HFFc6 (cell line): ENCODE measurements at places on chromosomes 12 and 14. TPM values are rescaled to one million over a fixed set of nuclear protein-coding genes. Genes with fewer than 3 reads are reported as not detected.

- DNase-seq, result peak; percentile 64
- no peak overlapping the region for H3K4me3 ChIP-seq
- no peak overlapping the region for H3K27ac ChIP-seq
- H3K27me3 ChIP-seq, result peaks cover 4% of the 10 kb centered on the region
Measured at GRCh38 chr12:52029685-52030084, 21.6 kb upstream of the NR4A1 start.

DNA sequence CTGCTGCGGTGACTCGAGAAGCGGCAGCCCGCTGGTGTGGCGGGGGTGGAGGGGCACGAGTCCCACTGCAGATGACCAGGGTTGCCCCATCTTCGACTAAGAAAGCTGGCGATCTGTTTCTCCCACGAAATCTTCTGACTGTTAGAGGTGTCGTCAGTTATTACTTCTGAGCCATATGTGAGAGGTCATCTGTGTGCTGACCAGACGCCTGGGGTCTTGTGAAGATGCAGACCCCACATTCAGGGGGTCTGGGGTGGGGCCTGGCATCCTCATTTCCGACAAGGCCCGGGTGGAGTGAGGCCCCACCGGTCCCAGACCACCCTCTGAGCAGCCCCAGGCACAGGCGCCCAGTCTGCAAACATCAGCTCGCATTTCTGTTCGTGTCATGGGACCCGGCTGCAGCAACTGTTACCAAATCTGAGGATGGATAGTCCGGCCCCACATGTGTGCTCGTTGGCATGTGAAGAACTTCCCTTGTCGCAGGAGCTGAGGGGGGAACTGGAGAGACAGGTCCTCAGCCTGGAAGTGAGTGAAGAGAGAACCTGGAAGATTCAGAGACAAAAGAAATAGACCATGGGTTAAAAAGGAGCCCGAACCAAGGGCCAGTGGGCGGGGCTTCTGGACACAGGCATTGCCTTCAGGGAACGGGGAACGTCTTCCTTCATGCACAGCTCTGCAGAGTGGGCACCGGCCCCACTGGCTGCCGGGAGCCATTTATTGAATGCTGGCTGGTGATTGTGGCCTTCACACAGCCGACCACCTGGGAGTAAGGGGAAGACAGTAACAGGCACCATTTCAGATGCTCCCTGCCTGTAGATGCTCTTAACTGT lies 135.2 kb downstream of the ADGRD1 start:
- DNase-seq, result no peak
- H3K36me3 ChIP-seq, result peaks cover 11% of the 10 kb centered on the region
- no peak overlapping the region for H3K4me3 ChIP-seq
- H3K4me1 ChIP-seq, result no peaks in the 10 kb centered on the region

The AGAP2 gene
- 0.08 to 0.14 TPM (median 0.09 TPM) in 3 replicates for total RNA-seq

The ERP29 gene
- total RNA-seq, result 85.1 to 94.8 TPM (median 91.2 TPM) in 3 replicates

The RPS6KA5 gene
- 0.23 and 0.91 TPM in 2 replicates for total RNA-seq

DNA sequence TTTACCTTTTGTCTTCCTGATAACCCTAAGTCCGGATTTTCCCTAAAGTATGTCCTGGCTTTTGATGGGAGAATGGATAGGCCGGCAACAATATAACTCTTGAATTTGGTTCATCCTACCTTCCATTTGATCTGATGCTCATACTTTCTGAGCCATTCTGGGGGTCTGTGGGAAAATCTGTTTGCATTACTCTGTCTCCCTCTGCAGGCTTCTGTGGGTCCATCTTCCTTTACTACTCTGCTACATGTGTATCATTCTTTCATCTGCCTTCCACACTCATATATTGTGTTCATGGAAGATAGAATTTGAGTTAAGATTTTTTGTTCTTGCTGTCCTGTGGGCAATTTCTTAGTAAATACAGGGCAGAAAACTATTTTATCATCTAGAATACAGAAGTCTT lies 101.5 kb downstream of the NAV3 start:
- DNase-seq, result no peak
- no peak overlapping the region for H3K4me3 ChIP-seq
- peaks cover 25% of the 10 kb centered on the region for H3K4me1 ChIP-seq
- H3K36me3 ChIP-seq, result peaks cover 5% of the 10 kb centered on the region; the same call in 1 of the 2 replicates

- H3K27me3 ChIP-seq, result peaks cover 34% of the 10 kb centered on the region
- H3K27ac ChIP-seq, result no peak overlapping the region
- H3K4me1 ChIP-seq, result peaks cover 27% of the 10 kb centered on the region
- no peaks in the 10 kb centered on the region for H3K36me3 ChIP-seq
- H3K4me3 ChIP-seq, result peak overlapping the region; percentile 65
Measured at GRCh38 chr14:69260190-69260860, 367 bp downstream of the GALNT16 start.

The PPP4R4 gene
- not detected in 3 replicates for total RNA-seq

GRCh38 chr12:57726884-57727757 lies 11.4 kb downstream of the AGAP2 start:
- peaks cover 2% of the 10 kb centered on the region; the same call in 1 of the 2 replicates for H3K27me3 ChIP-seq
- peaks cover under 1% of the 10 kb centered on the region; the same call in 1 of the 2 replicates for H3K36me3 ChIP-seq
- H3K4me1 ChIP-seq, result no peaks in the 10 kb centered on the region
- peak; percentile 48 for DNase-seq
- H3K4me3 ChIP-seq, result peak overlapping the region; percentile 94

DNA sequence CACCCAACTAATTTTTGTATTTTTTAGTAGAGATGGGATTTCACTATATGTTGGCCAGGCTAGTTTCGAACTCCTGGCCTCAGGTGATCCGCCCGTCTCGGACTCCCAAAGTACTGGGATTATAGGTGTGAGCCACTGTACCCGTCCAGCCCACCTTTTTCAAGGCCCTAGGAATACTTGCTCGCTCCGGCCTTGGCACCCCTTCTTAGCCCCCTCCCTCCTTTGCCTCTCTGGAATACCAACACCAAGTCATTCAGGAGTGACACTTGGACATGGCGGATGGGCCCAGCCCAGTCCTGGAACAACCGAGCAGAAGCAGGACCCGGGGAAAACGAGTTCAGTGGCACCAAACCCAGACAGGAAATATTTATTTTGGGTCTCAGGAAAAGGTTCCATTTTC lies 29.1 kb downstream of the PLEKHG3 start:
- H3K36me3 ChIP-seq, result no peaks in the 10 kb centered on the region
- H3K4me1 ChIP-seq, result no peaks in the 10 kb centered on the region
- H3K27me3 ChIP-seq, result no peaks in the 10 kb centered on the region
- H3K4me3 ChIP-seq, result no peak overlapping the region
- H3K27ac ChIP-seq, result no peak overlapping the region

The ADAMTS20 gene
- not detected in 3 replicates for total RNA-seq

- no peak overlapping the region for H3K4me3 ChIP-seq
- H3K27ac ChIP-seq, result no peak overlapping the region
- no peak for DNase-seq
- H3K27me3 ChIP-seq, result peaks cover 40% of the 10 kb centered on the region
- H3K4me1 ChIP-seq, result peaks cover 7% of the 10 kb centered on the region
Measured at GRCh38 chr12:124299628-124300388, 4.9 kb downstream of the RFLNA start.

- no peak for DNase-seq
- no peak overlapping the region for H3K4me3 ChIP-seq
Measured at GRCh38 chr12:71548893-71549292, 109.3 kb downstream of the LGR5 start.

The AQP2 gene
- total RNA-seq, result not detected in 2 replicates

DNA sequence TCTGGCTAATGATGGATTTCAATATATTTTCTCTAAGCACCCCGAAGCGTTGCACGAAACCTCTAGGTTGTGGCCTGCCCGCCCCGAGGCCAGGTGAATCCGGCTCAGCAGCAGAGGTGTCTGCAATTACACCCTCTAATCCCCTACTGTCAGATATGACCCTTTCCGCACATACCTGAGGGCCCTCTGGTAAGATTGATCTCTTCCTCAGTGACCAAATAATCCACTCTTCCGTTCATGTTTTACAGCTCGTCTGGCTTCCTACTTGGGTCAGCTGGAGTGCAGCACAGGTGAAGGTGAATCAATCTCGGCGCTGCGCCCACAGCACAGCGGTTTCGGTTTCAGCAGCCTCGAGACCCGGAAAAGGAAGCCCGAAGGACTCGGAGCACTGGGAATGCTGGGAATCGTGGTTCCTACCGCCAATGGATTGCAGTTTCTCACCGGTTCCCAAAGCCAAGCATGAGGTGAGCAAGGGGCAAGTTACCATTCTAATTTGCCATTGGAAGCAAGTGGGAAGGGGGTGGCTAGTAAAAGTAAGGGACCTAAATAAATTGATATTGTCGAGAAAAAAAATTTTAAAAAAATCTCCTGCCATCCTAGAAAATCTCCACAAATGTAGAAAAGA lies at the start of gene SYNJ2BP:
Gene SYNJ2BP, minus strand, starts transcription at position 366 of the 625 bp plus-strand sequence. Its CDS starts 127 bp downstream, at position 239.
- peaks cover 4% of the 10 kb centered on the region; the same call in 1 of the 2 replicates for H3K36me3 ChIP-seq
- H3K27me3 ChIP-seq, result peaks cover 3% of the 10 kb centered on the region
- H3K27ac ChIP-seq, result peak within 1 kb of the TSS; percentile 93
- peak; percentile 57 for DNase-seq
- peaks cover 17% of the 10 kb centered on the region for H3K4me1 ChIP-seq

- peaks cover 55% of the 10 kb centered on the region for H3K4me1 ChIP-seq
- no peak for DNase-seq
- H3K27ac ChIP-seq, result no peak overlapping the region
- no peak overlapping the region for H3K4me3 ChIP-seq
Measured at GRCh38 chr14:72741826-72742117, 152.1 kb downstream of the DPF3 start.

The ANO2 gene
- total RNA-seq, result not detected in 2 replicates

- no peak for DNase-seq
- peaks cover 9% of the 10 kb centered on the region; the same call in 1 of the 2 replicates for H3K27me3 ChIP-seq
- no peak within 1 kb of the TSS for H3K4me3 ChIP-seq
- no peaks in the 10 kb centered on the region for H3K4me1 ChIP-seq
- H3K36me3 ChIP-seq, result no peaks in the 10 kb centered on the region; the same call in 1 of the 2 replicates
Measured at GRCh38 chr14:73591690-73592449, at the start of gene ACOT4. Gene ACOT4 (plus strand): TSS chr14:73591873. CDS start chr14:73591960, 87 bp downstream.

The FAM90A1 gene
- 0.09 to 0.30 TPM in 2 of 3 replicates, not detected in the other for total RNA-seq

DNA sequence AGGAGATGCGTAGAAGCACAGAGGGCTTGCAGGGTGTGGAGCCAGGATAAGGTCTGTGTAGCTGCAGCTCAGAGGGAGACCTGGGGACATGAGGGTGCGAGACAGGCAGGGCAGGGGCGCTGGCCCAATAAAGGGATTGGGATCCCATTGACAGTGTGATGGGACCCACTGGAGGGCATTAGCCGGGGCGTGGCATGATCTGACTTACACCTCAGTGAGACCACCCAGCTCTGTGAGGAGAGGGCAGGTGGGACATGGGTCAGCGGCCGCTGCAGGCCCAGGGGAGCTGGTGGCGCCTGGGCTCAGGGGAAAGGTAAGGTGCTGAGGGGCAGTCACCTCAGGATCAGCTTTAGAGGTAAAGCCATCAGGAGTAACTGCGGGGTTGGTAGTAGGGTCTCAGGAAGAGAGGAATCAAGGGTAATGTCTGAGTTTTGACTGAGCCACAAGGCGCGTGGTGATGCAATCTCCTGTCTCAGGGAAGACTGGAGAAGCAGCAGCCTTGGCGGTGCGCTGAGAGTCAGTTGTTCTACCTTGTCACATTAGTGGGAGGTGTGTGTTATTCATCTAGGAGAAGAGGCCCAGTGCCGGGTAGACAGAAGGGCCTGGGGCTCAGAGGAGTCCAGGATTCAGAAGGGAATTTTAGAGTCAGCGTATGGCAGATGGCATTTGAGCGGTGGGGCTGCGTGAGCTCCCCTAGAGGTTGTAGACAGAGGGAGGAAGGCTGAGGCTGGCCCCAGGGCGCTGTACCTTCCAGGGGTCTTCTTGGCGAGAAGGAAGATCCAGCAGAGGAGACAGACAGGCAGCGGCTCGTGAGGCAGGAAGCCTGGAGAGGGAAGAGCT lies 30.8 kb upstream of the BDKRB2 start:
- H3K27ac ChIP-seq, result no peak overlapping the region
- H3K4me3 ChIP-seq, result no peak overlapping the region
- no peak for DNase-seq
- peaks cover 11% of the 10 kb centered on the region for H3K27me3 ChIP-seq
- no peaks in the 10 kb centered on the region for H3K36me3 ChIP-seq

DNA sequence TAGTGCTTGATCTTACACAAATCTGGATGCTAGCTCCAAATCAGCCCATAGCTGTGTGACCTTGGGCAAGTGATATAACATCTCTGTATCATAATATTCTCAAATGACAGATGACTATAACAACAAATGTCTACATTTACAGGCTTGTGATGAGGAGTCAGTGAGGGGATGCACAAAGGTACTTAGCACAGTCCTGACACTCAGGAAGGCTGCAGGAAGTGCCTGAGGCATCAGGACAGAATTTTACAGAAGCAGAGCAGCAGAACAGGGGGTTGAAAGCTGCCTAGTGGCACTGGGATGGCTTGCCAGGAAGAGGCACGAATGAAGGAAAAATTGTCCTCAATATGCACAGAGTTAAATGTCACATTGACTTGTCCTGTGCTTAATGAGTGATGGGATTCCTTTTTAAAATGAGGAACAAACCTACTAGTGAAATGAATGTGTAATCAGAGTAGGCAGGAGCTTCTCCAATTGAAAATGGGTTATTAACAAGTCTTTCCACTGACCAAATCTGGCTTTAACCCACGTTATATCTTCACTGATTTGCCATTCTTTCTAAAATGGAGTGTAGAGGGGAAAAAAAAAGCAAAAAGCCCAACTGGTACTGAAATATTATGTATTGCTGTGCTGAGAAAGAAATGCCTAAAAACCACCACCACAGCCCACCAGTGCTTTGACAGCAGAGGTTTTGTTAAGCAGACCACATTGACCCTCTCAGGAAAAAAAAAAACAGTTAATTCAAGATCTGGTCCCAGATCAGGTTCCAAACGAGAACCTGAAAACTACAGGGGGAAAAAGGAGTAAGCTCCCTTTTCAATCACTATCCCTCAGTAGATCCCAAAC lies 11.6 kb downstream of the BTG1 start:
- DNase-seq, result no peak
- H3K27ac ChIP-seq, result peak overlapping the region; percentile 91
- peaks cover 80% of the 10 kb centered on the region for H3K4me1 ChIP-seq
- H3K36me3 ChIP-seq, result peaks cover 37% of the 10 kb centered on the region
- peak overlapping the region; percentile 55 for H3K4me3 ChIP-seq
- H3K27me3 ChIP-seq, result no peaks in the 10 kb centered on the region; the same call in 1 of the 2 replicates

DNA sequence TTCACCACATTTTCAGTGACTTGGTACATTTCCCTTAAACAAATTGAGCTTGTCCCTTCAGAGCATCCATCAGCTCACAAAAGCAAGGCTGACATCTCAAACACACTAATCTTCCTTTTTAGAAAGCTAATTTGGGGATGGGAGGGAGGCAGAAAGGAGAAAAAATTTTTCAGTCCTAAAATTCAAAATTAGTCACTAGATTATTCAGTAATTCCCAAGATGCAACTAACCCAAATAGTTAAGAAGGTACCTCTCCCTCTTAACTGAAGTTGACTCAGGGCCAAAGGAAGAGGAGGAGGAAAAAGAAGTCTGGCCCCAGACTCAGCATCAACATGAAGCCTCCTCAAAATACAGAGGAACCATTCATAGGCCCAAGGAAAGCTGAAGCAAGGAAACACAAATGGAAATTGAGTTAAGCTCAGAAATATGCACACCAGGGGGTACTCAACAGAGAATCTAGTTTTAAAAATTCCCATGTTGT lies 21.7 kb downstream of the CBX5 start:
- H3K27ac ChIP-seq, result peak overlapping the region; percentile 97
- DNase-seq, result peak; percentile 36
- H3K4me1 ChIP-seq, result peaks cover 59% of the 10 kb centered on the region

DNA sequence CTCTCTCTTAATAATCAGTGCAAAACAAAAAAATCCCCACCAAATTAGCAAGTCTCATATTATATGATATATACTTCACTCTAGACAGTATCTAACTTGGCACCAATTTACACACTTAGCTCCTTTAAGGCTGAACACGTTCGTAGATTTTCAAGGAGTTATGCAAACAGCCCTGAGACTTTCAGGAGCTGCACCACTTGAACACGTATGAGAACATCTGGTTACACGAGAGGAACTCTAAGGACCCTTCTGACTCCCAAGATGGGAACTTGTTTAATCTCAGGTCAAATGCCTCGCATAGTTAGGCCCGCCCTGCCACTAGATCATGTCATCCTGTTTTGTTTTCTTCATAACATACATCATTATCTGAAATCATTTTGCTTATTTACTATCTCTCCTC lies 10.0 kb downstream of the SPRING1 start:
- no peak for DNase-seq
- peaks cover 9% of the 10 kb centered on the region for H3K4me1 ChIP-seq
- H3K4me3 ChIP-seq, result no peak overlapping the region
- no peaks in the 10 kb centered on the region for H3K27me3 ChIP-seq
